ENCODE measurements at places on chromosomes 2 and 18.
A peak's percentile ranks its signal among the peaks of the same experiment; 100 is the strongest.

DNA sequence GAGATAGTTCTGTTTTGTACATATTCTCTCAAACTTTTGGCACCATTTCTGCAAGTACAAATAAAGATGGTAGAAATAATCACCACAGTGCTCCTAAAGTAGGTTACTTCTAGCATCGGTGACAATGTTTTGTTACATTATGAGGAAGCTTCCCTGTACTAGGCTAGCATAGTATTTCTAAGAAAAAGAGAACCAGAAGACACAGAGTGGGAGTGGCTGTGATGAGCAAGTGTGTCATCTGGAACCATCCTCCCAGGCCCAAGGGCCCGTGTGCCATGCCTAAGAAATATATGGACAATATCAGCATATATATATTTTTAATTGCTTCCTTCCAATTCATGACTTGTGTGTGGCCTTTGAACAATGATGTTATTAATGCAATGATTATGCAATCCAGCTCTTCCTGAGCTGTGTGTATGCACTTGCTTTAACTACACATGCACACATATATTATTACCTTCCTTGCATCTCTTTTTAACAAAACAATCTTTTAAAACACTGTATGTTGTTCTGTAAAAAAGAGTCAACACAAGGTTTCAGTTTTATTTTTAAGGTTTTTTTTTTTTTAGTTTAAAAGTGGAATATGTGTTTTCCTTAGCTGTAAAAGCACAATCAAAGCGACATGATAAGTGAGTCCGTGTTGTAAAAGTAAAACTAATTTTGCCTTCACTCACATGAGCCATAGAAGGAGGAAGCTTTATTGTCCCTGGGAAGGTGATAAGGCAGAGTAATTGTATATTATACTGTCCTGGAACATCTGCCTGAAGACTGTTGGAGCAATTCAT is 303.9 kb downstream of the ZNF407 start:
- DNase-seq, result no peak

DNA sequence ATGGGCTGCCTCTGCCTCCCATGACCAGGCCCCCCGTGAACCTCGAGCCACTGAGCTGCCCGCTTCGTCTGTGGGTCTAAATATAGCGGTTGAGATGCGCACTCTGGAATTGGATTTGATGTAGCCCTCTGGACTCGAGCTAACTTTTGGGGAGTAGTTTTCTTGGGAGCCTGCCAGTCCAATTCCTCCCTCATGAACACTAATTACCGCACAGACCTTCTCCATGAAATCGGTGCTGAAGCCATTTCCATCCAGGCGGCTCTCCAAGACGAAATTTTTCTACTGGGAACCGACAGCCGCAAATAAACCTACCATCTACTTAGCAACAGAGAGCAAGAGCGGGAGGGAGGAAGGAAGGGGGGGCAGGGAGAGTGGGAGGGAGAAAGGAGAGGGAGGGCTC is 63.6 kb downstream of the CELF4 start:
- no peak for DNase-seq

GRCh38 chr18:2559249-2559648 is 12.1 kb downstream of the METTL4 start:
- DNase-seq, result no peak

DNA sequence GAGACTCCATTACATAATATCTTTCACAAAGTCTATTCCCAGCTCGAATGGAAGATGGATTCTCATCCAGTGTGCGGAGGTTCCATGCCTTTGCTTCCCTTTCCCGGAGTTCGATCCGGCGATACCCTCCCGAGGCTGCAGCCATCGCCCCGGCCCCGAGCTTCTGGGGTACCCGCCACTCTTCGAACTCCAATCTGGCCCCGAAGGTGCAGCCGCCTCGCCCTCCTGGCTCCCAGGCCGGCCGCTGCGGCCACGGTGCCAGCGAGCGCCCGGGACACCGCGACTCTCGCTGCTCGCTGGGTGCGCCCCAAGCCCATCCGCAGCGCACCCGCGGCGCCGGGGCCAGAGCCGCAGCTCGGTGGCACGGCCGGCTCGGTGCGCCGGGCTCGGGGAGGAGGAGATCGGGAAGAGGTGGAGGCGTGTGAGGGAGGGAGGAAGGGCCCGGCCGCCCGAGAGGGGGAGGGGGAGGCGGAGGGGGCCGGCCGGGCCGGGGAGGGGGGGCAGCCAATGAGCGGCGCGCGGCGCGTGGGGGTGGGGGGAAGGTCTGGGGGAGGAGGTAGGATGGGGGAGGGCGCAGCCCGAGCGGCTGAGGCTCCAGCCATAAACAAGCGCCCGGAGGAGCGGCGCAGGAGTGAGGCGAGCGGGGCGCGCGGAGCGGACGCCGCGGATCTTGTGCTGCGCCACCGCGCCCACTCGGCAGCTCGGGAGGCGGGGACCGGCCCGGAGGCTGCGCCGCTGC is at the start of gene CRIM1:
Gene CRIM1, plus strand, starts transcription at position 628 of the 739 bp plus-strand sequence. CDS start 515 bp downstream, outside the sequence.
- peak; percentile 23 for DNase-seq

- DNase-seq, result no peak
Measured at GRCh38 chr2:23487735-23488492, 102.9 kb downstream of the KLHL29 start.

Data from central memory CD4-positive, alpha-beta T cell (primary cell).